Suprapubic skin (tissue), 4 donors: ENCODE measurements at places on chromosomes 6 and 20. TPM values are rescaled to one million over a fixed set of nuclear protein-coding genes. Genes with fewer than 3 reads are reported as not detected.

GRCh38 chr20:62741191-62741691, 32.6 kb downstream of the NTSR1 start:
- DNase-seq = no peak
- H3K27me3 ChIP-seq = peaks cover 77% of the 10 kb centered on the region
- no peaks in the 10 kb centered on the region for H3K36me3 ChIP-seq
- H3K27ac ChIP-seq = peak overlapping the region; percentile 38
- peaks cover 23% of the 10 kb centered on the region for H3K4me1 ChIP-seq

- H3K4me3 ChIP-seq = no peak overlapping the region
- H3K27ac ChIP-seq = no peak overlapping the region
- DNase-seq = no peak
- no peaks in the 10 kb centered on the region for H3K27me3 ChIP-seq
- H3K4me1 ChIP-seq = peaks cover 46% of the 10 kb centered on the region
- H3K36me3 ChIP-seq = no peaks in the 10 kb centered on the region
These were observed 6.8 kb downstream of the ADA start for GRCh38 chr20:44644667-44645131.

DNA sequence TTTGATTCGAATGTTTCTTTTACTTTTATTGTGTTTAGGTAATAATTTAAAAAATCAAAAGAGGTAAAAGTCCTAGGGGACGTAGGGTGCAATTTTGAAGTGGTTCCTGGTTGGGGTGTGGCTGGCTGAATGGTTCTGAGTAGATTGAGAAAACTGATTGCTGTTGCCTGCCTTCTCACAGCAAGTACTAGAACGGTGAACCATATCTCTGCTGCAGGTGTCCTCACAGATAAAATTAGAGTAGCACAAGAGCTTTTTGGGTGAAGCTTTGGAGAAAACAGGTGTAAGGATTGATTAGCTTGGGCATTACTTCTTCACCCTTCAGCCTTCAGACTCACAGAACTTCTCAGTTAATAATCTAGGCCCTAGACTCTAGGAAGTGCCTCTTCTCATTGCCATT, 19.8 kb upstream of the GJA10 start:
- no peaks in the 10 kb centered on the region for H3K27me3 ChIP-seq
- no peaks in the 10 kb centered on the region for H3K4me1 ChIP-seq
- H3K27ac ChIP-seq = no peak overlapping the region
- DNase-seq = no peak

GRCh38 chr6:166057431-166057830, 110.2 kb downstream of the TBXT start:
- no peaks in the 10 kb centered on the region for H3K4me1 ChIP-seq
- DNase-seq = no peak
- H3K36me3 ChIP-seq = no peaks in the 10 kb centered on the region
- no peak overlapping the region for H3K4me3 ChIP-seq
- H3K27ac ChIP-seq = no peak overlapping the region

Gene MROH8
- total RNA-seq = 1.9 TPM

Gene SYNDIG1
- total RNA-seq = not detected

Gene MSH5
- 60.1 TPM for total RNA-seq

Gene TSBP1
- total RNA-seq = not detected

Gene RHAG
- not detected for total RNA-seq
